ENCODE measurements at places on chromosomes 7 and 10.

- DNase-seq: no peak
Measured at GRCh38 chr10:43594944-43595589, 11.2 kb upstream of the ZNF485 start.

DNA sequence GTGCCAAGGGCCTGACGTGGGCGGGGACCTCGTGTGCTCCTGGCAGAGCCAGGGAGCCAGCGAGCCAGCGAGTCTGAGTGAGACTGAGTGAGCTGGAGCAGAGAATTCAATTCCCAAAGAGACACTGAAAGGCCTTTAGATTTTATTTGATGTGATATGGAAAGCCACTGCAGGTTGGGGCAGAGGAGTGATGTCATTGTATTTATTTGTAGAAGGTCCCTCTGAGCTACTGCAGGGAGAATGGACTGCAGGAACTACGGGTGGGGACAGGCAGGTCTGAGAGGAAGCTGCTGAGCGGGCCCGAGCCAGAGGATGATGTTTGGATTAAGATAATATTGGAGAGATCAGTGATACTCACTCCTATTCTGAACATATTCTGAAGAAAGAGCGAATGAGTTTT is 445.8 kb upstream of the ANKRD30A start:
- no peak for DNase-seq

DNA sequence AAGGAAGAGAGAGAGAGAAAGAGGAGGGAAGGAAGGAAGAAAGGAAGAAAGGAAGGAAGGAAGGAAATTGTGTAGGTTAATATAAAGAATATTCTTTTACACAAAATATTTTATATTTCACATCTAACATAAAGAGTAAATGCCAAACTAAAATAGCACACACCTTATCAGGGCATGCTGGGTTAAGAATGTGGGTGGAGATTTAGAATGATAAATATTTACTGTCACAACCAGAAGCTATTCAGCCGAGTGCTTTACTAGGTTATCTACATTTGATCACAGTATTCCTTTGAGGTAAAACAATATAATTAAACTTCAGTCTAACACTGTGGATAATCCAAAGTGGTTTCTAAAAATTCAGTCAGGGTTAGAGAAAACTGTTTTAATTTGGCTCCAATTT is 103.3 kb downstream of the SEMA3A start:
- no peak for DNase-seq

- DNase-seq: no peak
Measured at GRCh38 chr7:22896917-22897316, 74.3 kb upstream of the TOMM7 start.

GRCh38 chr10:102200751-102201640 is 25.1 kb upstream of the ELOVL3 start:
- no peak for DNase-seq

- no peak for DNase-seq
Measured at GRCh38 chr7:621572-622285, 102.1 kb upstream of the PDGFA start.

GRCh38 chr7:101156277-101156676 is 2.0 kb downstream of the AP1S1 start:
- no peak for DNase-seq

DNA sequence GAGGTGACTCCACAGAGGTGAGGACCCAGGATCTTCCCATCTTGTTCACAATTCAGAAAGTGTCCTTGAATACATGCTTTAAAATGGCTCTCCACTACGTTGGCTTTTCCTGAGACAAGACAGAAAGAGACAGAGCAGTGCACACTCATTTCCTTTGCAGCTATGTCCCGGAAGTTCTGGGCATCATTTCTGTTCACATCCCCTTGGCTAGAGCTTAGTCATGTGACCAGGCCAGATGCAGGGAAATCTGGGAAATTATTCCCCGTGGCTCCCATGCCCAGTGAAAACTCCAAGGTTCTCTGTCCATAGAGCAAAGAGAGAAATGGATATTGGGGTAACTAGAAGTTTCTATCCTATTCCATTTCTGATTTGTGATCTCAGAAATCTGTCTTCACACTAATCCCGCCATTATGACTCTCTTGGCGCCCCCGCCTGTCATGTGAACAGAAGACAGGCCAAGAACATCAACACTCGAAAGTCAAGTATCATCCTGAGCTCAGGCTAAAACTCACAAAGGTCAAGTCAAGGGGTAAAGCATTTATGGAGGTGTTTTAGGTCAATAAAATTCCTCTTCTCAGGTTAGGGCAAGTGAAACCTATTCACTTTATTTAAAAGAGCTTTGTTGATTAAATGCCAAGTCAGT is 251.4 kb upstream of the HABP2 start:
- DNase-seq: no peak

- no peak for DNase-seq
Measured at GRCh38 chr7:47707583-47707982, 125.7 kb upstream of the TNS3 start.

- no peak for DNase-seq
Measured at GRCh38 chr7:127847641-127848040, 183.6 kb downstream of the LRRC4 start.

GRCh38 chr10:106980495-106981451 is 183.7 kb downstream of the SORCS1 start:
- DNase-seq: no peak

- DNase-seq: no peak
Measured at GRCh38 chr10:33869028-33869427, 534.6 kb upstream of the NRP1 start.

GRCh38 chr10:12783293-12783692 is 218.2 kb downstream of the CCDC3 start:
- DNase-seq: no peak

DNA sequence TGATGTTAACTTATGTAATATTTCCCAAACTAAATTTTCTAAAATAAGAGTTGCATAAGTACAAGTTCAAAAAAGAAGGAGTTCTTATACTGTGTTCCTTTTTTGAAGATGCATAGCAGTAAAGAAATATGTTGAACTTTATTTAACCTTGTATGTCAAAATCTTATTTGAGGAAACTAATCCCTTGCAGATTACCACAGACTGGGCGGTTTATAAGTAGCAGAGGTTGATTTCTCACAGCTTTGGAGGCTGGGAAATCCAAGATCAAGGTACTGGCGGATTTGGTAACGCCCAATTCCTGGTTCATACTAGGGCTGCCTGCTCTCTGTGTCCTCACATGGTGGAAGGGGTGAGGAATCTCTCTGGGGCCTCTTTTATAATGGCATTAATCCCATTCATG is 68.5 kb downstream of the GNAT3 start:
- no peak for DNase-seq

GRCh38 chr10:132140167-132140925 is 46.4 kb upstream of the DPYSL4 start:
- DNase-seq: no peak

DNA sequence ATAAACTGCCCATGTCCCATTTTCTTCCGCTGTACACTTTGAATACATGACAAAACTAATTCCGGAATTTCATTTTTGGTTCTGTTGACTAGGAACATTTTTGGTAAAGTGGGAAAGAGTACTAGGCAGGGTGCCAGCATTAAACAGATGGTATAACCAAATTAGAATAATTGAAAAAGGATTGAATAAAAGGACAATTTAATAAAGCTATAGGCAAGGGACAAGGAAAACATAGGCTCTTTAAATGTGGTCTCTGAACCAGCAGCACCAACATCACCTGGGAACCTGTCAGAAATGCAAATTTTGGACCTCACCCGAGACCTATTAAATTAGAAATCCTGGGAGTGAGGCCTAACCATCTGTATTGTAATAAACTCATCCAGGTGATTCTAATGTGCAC is 376.9 kb downstream of the LRRTM3 start:
- no peak for DNase-seq

GRCh38 chr7:150368884-150369747 is 494 bp downstream of the REPIN1 start:
- DNase-seq: no peak

DNA sequence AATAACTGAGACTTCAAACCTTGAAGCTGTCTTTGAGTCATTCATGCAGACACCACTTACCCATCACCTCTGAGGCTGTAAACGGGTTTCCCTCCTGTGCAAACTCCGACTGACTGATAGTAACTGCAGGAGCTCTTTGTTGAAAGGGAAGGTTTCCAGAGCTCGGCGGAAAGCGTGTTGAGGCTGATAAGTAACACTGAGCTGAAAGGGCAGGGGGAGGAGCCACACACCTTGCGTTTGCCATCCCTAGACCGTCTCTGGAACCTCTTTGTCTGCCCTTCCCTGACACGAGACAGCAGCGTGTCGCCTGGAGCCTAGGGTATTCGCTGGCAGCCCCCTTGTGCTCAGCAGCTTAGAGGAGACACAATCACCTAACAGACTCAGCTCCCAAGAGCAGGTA is 134.0 kb downstream of the PAXIP1 start:
- no peak for DNase-seq

GRCh38 chr7:94111009-94111408 is 106.9 kb upstream of the BET1 start:
- DNase-seq: no peak

DNA sequence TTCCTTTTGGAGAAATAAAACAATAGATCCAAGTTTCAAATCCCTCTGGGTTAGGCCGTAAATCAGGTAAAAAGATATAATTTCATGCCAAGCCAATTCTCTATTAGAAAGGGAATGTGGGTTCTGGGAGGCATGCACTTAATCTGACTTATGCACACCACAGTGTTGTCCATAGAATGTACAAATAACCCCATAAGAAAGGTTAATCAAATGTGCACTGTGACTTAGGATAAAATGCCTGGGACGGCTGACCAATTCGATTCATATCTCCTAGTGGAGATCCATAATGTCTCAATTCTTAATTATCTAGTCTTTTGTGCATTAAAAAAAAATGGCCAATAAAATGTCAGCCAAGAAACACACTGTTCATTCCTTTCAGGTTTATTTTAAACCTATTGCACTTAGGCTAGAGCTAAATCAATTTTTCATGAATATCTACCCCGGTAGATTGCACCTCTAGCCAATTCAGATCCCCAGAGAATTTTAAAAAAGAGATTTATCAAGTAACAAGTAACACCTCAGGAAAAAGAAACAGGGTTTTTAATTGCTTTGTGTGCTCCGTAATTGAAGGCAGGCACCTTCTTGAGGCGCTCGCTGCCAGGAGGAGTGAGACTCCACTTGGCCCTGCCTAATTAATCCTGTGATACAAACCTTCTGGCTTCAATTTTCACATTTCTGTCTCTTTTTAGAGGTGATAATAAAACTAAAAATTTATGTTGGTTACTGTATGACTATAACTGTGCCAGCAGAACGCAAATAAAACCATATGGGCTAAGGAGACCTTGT is 265.1 kb downstream of the ETV1 start:
- no peak for DNase-seq

GRCh38 chr7:108515630-108516029 is 10.3 kb downstream of the PNPLA8 start:
- DNase-seq: no peak

DNA sequence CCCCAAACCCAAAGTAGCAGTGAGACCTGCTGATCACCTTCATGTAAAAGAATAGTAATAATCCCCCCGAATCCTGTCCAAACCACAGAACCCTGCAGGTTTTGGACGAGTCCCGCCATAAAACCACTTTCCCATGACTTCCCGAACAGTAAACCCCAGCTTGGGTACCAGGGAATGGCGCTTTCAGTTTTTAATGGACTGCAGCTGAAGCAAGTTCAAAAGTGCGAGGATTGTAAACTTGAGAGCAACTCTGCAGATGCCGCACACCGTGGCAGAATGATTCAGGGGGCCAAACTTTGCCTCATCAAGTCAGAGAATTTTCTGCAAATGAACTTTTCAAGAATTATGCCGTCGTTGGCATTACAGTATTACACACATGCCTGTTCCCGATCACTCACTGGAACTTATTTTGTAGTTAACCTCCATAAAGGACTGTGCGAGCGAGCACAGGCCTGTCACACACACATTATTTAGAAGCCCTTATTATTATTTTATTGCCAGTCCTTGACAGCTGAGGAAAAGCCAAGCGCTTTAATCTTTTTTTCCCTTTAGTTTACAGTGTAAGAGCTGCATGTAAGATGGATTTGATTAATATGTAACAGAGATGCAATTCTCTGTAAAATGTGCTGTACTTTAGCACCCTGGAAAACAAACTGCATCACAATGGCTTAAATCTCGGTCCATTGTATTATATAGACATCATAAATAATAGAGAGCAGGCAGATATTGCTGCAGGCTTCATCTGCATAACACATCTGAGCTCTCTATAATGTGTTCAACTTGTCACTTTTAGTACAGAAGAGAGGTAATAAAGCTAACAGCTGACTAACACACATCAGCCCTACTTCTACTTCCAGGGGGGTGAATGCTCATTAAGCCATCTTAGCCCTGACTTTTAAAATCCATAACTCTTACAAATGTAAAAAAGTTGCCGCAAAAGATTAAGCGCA is 493.5 kb upstream of the GALNT17 start:
- no peak for DNase-seq

GRCh38 chr10:90805206-90805605 is 52.6 kb downstream of the HTR7 start:
- DNase-seq: no peak

GRCh38 chr7:134825666-134826065 is 46.2 kb downstream of the CALD1 start:
- DNase-seq: no peak

GRCh38 chr7:112869111-112869774 is 79.0 kb upstream of the TMEM168 start:
- DNase-seq: no peak

DNA sequence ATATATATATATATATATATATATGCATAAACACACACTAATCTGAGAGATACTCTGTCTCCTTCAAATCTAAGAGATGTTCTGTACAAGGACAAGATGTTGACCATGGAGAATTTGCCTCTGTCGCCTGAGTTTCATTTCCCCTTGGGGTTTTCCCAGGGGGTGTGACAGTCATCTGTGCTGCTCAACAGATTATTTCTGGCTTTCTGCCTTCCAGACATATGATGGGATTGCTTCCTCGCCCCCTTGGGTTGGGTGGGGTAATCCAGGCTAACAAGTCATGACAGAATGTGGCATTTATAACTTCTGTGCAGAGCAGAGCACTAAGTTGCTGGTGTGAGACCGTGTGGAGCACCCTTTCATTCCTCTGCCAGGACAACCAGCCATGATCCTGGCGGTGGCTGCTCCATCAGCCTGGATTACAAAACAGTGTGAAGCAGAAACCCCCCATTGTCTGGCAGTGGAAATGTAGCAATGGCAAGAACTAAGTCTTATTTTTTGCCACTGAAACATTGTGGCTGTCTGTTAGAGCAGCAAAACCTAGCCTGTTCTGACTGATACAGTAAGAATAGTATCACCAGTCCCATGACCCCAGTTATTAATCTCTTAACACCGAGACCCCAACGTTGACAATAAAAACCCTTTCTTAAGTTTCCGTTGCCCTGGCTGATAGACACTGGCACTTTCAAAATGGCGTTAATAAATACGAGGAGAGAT is 13.7 kb upstream of the USP6NL start:
- DNase-seq: no peak

- DNase-seq: no peak
Measured at GRCh38 chr7:132750530-132751217, 174.4 kb upstream of the PLXNA4 start.

DNA sequence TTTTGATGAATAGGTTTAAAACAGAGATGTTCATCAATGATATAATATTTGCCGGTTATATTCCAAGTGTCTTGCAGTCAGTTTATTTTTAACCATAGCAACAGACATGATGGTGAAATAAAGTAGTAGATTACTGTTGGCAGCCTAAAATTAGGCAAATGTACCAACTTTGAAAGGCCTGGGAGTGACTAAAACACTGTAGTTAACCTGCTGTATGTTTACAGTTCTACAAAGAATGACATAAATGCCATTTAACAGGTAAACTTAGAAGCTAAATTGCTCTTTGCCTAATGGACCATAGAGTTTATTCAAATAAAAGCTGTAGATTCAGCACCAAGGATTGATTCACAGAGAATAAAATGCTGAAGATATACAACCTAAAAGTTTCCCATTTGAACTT is 64.1 kb downstream of the PHTF2 start:
- DNase-seq: no peak
